ENCODE measurements at places on chromosomes 13 and 19. TPM values are rescaled to one million over a fixed set of nuclear protein-coding genes. Genes with fewer than 3 reads are reported as not detected.

GRCh38 chr19:7213628-7214323 lies 80.4 kb downstream of the INSR start:
- DNase-seq, result no peak

- no peak for DNase-seq
Measured at GRCh38 chr19:4988770-4989251, 19.9 kb downstream of the KDM4B start.

GRCh38 chr19:4516939-4517300 lies 1.4 kb downstream of the PLIN4 start:
- DNase-seq, result no peak

GRCh38 chr13:87274209-87274819 lies 396.9 kb upstream of the SLITRK5 start:
- peak; percentile 15 for DNase-seq

- DNase-seq, result no peak
Measured at GRCh38 chr19:2495130-2495641, 19.3 kb downstream of the GADD45B start.

Gene MBD3L3
- not detected for total RNA-seq

Gene IGFL3
- total RNA-seq, result not detected

- DNase-seq, result no peak
Measured at GRCh38 chr13:23433171-23434153, at the start of gene SACS. SACS (minus strand) TSS chr13:23433702; CDS start chr13:23411239, 22,463 bp downstream.

- DNase-seq, result no peak
Measured at GRCh38 chr13:111627596-111627995, 307.2 kb downstream of the TEX29 start.

Gene BCAM
- 7.7 TPM for total RNA-seq

GRCh38 chr19:50836543-50837195 lies 3.3 kb upstream of the KLK15 start:
- no peak for DNase-seq

- DNase-seq, result no peak
Measured at GRCh38 chr19:10135551-10136334, 16.0 kb upstream of the EIF3G start.

DNA sequence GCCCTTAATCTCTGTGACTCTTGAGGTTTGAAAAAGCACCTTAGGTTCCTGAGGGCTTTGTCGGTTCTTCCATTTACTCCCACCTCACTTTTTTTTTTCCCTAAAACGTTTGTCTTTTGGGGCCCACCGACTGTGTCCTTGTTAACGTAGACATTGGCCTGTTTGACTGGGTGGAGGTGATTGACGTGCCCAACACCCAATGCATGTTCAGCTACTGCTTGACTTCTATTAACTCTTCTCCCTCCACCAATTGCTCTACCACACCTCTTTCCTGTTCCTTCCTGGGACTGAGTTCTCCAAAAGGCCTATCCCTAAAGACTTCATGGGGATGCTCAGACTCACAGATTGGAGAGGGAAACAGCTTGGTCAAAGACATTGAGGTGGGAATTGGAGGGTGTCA lies 17.3 kb downstream of the CKM start:
- DNase-seq, result no peak

DNA sequence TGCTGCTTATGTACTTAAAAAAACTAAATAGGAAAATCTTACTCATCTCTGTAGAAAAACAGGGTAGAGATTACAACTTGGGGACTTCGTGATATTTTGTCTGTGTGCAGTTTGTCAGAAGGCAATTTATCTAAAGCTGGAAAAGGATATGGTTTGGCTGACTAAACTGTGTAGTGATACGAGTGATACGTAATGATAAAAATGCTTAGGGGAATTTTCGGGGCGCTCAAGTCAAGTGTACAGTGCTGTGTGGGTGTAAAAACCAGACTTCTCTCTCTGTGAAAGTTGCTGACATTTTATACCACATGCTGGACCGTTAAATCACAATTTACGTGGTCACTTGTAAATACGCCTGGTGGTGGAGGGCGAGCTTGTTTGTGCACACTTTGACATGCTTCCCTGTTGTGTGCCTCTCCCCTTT lies 221.7 kb downstream of the KCNRG start:
- no peak for DNase-seq

Gene ZNF587
- 16.6 TPM for total RNA-seq

Gene FREM2
- total RNA-seq, result 1.0 TPM

Gene ODAD3
- 0.40 TPM for total RNA-seq
